ENCODE measurements at places on chromosomes 6 and 20.

DNA sequence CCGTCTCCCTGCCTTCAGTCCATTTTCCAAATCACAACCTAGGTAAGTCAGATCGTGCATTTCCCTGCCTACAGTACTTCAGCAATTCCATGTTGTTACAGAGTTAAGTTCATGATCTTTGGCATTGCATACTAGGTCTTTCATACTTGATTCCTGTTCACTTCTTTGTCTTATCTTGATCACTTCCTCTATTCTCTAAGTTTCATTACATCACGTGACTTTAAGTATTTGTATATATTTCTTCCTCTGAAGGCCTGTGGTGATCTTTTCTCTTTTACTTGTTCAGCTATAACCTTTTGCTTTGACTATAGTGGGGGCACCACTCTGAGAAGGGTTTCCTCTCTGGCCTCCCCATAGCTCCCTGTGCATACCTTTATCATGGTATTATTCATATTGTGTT, 100.2 kb downstream of the TRMT11 start:
- DNase-seq: no peak

GRCh38 chr6:70557998-70558397, 8.7 kb upstream of the SDHAF4 start:
- no peak for DNase-seq

GRCh38 chr6:132381381-132381780, 19.9 kb downstream of the MOXD1 start:
- DNase-seq: no peak

DNA sequence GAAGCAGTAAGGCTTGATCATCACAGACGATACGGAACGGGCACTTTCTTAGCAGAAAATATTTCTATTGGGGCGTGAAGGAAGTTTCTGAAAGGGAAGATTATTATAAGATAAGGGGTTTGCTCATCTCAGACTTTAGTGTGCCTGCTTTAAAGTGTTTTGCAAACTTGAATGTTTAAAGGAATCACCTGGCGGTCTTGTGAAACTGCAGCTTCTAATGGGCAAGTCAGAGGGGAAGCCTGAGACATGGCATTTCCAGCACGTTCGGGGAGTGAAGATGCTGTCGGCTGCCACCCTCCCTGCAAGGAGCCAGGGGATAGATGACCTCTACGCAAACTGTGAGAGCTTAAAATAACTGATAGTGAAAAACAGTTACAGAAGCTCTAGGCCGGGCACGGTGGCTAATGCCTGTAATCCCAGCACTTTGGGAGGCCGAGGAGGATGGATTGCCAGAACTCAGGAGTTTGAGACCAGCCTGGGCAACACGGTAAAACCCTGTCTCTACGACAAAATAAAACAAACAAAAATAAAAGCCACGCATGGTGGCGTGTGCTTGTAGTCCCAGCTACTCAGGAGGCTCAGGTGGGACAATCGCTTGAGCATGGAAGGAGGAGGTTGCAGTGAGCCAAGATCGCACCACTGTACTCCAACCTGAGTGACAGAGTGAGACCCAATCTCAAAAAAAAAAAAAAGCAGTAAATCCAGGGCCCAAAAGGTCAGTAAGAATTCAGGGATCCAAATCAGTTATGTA, 2.3 kb upstream of the KIF16B start:
- no peak for DNase-seq

- DNase-seq: no peak
Observed at GRCh38 chr6:16799279-16800193, 38.3 kb upstream of the ATXN1 start.

DNA sequence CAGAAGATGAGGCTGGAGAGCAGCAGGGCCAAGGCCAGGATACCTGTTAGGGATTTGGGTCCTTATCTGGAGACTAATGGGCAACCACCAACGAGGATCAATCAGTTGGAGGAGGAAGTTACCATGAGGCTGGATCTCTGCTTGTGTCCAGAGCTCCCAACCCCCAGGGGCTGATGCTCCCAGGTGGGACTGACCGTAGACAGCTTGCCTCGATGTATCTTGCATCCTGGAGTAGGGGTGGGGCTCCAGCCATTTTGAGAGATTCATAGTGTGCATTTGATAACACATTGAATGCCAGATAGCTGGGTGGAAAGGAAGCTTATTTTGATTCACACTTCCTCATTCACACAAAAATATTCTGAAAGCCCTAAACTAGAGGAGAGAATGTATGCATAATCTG, 4.6 kb upstream of the RFPL4B start:
- no peak for DNase-seq

DNA sequence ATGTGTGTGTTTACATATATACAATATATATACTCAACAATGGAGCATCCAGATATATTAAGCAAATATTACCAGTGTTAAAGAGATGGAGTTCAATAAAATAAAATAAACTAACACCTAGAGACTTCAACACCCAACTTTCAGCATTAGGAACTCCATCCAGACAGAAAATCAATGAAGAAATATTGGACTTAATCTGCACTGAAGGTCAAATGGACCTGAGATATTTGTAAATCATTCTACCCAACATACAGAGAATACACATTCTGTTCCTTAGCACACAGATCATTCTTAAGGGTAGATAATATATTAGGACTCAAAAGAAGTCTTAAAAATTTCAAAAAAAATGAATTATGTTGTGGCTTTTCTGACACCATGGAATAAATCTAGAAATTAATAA, 832.3 kb upstream of the ADGRB3 start:
- DNase-seq: no peak

DNA sequence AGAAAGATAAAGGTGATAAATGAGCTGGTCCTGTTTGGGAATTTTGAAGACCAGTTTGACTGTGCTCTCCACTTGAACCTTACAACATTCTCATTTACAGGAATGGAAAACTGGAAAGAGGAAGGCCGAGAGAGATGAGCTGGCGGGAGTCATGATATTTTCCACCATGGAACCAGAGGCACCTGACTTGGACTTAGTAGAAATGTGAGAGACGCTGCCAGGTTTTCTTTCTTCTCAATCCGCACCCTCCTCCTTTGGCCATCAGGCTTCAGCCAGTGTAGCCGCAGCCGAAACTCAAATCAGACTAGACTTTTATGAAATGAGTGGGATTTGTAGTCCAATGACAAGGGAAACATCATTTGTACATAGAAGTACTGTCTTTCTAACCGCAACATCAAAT, 54.7 kb upstream of the SYNJ2 start:
- DNase-seq: no peak

- no peak for DNase-seq
Observed at GRCh38 chr6:167517254-167517916, 192.5 kb downstream of the TTLL2 start.

- no peak for DNase-seq
Observed at GRCh38 chr6:165186041-165186440, 123.4 kb downstream of the C6orf118 start.

GRCh38 chr6:156952401-156952800, 175.2 kb downstream of the ARID1B start:
- no peak for DNase-seq

DNA sequence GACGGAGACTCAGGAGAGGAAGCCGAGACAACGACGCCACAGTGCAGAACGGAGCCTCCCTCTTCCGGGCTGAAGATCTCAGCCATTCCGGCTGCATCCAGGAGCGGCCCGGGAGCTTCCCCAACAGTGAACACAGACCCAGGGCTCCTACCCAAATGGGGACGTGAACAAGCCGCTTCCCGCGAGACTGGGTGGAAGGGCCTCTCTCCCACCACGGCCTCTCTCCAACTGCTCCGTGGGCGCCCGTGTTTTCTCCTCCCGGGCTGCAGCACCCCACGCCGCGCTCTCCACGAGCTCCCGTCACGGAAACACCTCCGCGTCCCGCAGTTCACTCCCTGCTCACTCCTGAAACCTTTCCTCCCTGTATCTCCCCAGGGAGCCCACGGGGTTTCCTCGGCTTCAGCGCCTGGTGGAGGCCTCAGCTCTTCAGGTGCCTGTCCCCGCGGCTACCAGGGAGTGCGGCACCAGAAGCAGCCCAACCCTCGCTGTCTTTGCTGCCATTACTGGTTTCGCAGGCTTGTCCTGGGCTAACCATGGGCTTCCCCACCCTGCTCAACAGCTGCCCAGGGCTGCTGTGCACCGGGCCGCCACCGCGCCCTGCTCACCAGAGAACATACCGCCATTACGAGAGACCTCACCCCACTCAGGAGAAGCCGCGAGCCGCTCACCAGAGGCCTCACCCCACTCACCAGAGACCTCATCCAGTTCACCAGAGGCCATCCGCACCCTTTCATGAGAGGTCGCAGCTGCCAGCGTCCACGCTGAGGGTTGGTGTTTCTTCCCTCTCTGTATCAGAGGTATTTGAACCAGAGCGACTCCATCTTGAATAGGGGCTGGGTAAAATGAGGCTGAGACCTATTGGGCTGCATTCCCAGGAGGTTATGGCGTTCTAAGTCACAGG, 922.8 kb downstream of the QKI start:
- no peak for DNase-seq
